ENCODE measurements at places on chromosomes 5 and 9.

DNA sequence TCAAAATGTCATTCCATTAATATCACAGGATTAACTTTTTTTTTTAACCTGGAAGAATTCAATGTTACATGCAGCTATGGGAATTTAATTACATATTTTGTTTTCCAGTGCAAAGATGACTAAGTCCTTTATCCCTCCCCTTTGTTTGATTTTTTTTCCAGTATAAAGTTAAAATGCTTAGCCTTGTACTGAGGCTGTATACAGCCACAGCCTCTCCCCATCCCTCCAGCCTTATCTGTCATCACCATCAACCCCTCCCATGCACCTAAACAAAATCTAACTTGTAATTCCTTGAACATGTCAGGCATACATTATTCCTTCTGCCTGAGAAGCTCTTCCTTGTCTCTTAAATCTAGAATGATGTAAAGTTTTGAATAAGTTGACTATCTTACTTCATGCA lies 20.6 kb downstream of the PCA3 start:
- no peak for DNase-seq

GRCh38 chr9:115651461-115651860 lies 502.1 kb upstream of the PAPPA start:
- no peak for DNase-seq

DNA sequence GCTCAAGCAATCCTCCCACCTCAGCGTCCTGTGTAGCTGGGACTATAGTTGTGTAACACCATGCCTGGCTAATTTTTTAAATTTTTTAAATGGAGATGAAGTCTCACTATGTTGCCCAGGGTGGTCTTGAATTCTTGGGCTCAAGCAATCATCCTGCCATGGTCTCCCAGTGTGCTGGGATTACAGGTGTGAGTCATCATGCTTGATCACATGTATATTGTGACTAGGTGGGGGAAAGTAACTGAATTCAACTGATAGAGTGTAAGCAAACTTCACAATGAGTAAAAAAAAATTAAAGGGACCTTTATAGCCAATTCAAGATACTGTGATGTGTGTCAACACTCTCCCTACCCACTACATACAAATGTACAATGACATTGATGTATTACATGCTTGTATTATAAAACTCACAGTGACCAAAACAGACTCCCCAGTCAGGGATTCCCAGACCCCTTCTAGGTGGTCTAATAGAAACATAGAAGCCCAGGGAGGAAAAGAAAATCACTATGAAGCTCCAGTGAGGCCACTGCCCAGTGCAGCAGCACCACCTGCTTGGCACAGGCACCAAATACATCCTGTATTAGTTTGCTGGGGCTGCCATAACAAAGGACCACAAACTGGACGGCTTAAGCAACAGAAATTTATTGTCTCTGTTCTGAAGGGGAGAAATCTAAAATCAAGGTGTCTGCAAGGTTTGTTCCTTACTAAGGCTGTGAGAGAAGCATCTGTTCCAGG lies 8.8 kb downstream of the PLGRKT start:
- DNase-seq: no peak

DNA sequence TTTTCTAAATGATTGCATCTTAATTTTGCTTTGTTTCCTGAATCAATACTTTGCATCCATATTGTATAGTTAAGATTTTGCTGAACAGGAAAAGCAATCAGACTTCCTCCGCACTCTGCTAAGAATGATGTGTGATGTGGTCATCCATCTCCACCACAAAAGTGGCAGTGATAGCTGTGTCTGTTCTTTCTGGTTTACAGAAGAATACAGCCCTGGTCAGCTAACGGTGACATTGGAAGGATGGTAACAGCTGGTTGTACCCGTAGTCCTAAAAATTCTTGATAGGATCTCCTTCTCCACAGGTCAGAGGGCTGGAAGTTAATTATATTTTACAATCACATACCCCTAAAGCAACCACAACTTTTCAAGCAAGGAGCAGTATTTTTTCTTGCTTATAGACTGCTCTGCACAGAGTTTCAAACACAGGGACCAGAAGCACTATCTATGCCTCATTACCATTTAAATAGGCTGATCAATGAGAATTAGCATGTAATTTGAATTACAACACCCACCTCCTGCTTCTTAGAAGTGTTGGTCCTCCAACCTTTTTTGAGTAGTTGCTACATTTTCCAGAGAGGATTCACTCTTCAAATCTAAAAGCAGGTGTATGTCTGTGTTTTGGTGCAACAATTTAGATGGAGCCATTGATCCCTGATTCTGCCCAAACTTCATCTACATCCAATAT lies 1191.9 kb upstream of the NUDT12 start:
- no peak for DNase-seq

DNA sequence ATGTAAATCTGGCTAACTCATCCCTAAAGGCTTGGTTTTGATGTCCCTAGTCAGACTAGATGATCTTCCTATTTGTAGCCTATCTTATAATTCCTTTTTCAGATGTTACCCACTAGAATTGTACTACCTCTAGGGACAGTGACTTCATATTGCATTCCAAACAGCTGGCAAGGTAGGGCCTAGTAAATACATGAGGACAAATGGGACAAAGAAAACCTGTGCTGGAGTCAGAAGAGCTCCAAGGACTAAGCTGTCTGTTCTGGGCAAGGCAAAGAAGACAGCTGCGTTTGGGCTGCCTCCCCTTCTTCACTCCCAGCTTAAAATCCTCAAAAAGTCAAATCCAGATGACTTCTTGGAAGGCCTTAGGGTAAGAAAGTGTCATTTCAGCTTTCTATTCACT lies 10.0 kb downstream of the DMXL1 start:
- no peak for DNase-seq
